Naive thymus-derived CD4-positive, alpha-beta T cell (primary cell): ENCODE measurements at places on chromosomes 12 and 14. TPM values are rescaled to one million over a fixed set of nuclear protein-coding genes. Genes with fewer than 3 reads are reported as not detected.

COCH gene
- 1.6 TPM for total RNA-seq

EMP1 gene
- 40.1 TPM for total RNA-seq

DNA sequence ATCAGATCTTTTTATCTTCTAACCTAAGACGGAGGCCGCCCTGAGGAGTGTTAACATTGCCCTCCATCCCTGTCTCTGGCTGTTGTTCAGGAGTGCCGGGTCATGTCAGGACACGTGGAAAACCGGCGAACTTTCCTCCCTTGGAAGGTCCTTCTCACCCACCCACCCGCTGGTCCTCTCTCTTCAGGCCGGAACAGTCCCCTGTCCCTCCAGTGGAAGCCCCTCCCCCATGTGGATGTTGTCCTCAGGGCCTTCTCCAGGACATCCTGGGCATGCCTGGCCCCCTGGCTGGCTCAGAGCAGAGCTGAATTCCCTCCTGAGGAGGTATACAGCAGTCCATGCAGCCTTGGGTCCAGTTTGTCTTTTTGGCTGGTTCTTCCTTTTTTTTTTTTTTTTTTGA, 20.3 kb upstream of the ITPK1 start:
- no peak overlapping the region for H3K4me3 ChIP-seq
- no peaks in the 10 kb centered on the region for H3K27me3 ChIP-seq
- DNase-seq = no peak

EML1 gene
- not detected for total RNA-seq

- DNase-seq = no peak
- peaks cover 7% of the 10 kb centered on the region for H3K4me1 ChIP-seq
- H3K27me3 ChIP-seq = no peaks in the 10 kb centered on the region
- no peaks in the 10 kb centered on the region for H3K36me3 ChIP-seq
- H3K4me3 ChIP-seq = no peak overlapping the region
Observed at GRCh38 chr12:75964150-75964549, 67.4 kb downstream of the PHLDA1 start.
